ENCODE measurements at places on chromosomes 2 and 18.

- DNase-seq = no peak
Measured at GRCh38 chr2:101145406-101145805, 5.8 kb downstream of the TBC1D8 start.

DNA sequence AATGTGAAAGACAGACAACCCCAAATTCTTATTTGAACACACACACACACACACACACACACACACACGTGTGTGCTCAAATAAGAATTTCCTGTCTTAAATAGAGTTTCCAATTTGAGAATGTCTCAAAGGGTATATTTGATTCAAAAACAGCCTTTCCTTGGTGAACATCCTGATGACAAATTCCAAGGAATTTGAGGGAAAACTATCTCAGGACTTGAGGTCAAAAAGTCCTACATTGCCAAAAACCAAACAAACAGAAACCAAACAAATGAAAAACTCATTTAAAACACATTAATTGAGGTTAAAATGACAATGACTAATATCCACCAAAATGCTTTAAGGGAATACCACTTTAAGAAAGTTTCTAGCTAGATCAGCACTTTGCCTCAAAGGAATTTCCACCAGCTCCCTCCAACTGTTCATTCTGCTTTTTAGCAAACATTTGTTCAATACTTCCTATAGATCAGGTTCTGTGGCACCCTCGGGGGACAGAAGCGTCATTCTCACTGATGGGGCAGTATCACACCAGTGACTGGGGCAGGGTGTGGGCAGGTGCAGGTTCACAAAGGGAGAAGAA, 232.1 kb upstream of the TRIB2 start:
- DNase-seq = no peak

GRCh38 chr18:67621049-67621713, 104.7 kb upstream of the DSEL start:
- DNase-seq = no peak

DNA sequence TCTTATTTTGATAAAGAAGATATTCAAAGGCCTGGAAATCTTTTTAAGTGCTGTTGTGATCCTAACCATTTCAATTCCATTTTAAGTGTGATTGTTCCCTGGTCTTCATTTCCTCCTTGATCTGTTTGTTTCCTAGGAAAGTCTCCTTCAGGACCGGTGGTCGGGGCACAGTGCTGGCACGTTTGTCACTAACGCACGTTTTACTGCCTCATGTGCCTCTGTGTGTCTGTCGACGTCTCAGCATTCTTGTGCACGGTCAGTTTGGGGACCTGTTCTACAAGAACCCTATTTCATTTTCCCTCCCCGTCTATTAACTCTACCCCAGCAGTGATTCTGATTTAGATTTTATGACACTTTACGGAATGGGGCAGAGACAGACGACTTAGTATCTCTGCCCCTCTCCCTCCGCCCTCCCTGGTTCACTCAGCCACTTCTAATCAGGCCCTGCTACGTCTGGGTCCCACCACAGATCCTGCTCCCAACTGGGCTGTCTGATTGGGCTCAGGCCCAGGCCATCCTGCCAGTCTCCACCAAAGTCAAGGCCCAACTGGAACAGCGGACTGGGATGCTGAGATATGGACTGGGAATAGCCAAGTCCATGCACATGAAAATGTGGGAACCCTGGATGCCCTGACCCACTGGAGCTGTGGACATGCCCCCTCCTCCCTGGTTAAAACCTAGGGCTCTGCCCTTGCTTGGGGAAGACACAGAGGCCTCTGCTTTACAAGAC, 95.6 kb downstream of the TWIST2 start:
- DNase-seq = no peak

GRCh38 chr2:229601936-229602335, 112.4 kb downstream of the DNER start:
- no peak for DNase-seq

DNA sequence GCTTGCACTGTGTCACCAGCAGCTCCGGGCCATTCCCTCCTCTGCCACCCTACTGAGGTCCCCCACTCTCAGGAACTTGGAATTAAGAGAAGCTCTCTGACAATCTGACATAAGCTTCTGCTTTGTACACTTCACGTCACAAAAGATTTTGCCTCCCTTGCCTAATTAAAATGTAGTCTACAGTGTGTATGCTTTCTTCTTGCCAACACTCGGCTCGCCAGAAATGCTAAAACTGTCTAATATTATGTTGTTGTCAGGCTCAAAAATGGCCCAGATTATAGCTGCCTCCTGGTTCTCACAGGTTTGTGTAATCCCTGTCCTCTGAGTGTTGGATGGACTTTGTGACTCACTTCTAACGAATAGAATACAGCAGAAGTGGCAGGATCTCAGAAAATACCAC, 474.7 kb downstream of the MBD2 start:
- no peak for DNase-seq

GRCh38 chr2:69988086-69988635, 26.7 kb upstream of the ASPRV1 start:
- DNase-seq = no peak

GRCh38 chr2:236702657-236703372, 133.2 kb downstream of the ACKR3 start:
- no peak for DNase-seq

DNA sequence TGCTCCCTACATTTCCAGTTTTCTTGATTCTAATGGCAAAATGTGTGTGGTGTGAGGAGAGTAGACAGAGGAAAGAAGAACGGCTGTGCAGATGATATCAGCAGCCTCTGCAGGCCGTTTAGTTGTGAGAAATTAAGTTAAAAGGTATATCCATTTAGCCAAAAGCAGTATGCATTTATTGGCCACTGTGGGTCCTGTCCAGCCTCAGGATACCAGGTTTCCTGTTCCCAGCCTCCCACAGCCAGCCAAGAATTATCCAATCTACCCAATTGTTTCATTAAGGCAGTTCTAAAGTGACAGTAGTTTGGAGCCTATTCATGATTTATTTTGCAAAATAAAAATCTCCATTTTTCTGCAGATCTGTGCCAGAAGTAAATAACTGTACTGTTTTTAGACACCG, 107.5 kb downstream of the TMEM18 start:
- DNase-seq = no peak

DNA sequence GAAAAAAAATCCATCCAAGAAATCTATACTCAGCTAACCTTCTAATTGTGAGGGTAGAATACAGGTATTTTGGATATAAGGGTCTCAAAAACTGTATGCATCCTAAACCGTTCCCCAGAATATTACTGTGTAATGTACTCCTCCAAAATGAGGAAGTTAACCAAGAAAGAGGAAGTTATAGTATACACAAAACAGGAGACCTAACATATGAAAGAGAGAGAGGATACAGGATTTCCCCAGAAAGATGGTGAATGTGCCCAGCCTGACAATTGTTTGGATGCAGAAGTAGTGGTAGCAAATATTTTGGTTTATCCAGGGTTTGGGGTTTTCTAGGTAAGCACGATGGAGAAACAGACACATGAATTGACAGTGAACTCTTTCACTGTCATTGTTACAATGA, 50.6 kb downstream of the GALNT3 start:
- DNase-seq = no peak

DNA sequence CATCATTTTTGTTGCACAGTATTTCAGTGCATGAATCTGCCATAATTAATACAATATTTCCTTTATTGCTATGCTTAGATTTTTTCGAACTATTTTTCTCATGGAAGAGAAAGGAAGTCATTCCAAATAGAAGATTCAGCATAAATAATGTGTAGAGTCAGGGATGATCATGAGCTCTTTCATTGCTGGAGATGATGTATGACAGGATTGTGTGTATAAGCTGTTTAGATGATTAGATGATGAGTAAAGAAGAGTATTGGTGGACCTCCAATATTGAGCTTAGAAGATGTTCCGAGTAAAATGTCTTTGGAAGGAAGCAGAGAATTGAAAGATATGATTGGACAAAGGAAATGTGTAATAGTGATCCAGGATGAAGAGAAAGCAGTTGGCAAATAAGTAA, 364.5 kb downstream of the PARD3B start:
- DNase-seq = no peak

- DNase-seq = no peak
Measured at GRCh38 chr2:171266102-171266501, 105.4 kb upstream of the TLK1 start.

DNA sequence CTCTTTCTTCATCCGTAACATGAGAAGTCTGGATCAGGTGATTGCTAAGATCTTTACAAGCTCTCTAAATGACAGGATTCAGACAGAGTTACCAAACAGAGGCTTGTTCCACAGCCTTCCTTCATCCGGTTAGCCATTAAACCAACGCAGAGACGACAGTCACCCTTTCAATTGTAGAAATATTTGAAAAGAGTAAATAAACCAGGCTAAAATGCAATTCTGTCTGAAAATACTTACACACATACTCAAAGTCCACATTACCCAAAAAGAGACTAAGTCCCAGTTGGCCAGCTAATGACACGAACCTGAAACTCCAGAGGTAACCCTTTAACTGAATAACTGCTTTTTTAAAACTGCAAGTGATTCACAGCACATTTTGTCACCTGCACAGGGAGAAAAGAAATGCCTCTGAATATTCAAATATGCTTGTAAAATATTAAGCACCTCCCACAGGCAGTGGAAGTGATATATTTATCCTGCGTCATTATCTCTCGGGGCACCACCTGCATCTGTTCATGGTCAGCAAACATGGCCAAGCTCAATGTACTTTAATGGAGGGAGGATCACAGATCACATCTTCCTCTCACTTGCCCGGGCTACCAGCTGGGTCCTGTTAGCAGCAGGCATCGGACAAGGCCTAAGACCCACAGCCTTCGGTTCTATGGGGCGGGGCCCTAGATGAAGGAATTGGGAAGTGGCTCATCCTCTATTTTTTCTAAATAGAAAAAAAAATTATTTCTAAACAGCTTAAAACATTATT, 38.8 kb upstream of the DNER start:
- no peak for DNase-seq

DNA sequence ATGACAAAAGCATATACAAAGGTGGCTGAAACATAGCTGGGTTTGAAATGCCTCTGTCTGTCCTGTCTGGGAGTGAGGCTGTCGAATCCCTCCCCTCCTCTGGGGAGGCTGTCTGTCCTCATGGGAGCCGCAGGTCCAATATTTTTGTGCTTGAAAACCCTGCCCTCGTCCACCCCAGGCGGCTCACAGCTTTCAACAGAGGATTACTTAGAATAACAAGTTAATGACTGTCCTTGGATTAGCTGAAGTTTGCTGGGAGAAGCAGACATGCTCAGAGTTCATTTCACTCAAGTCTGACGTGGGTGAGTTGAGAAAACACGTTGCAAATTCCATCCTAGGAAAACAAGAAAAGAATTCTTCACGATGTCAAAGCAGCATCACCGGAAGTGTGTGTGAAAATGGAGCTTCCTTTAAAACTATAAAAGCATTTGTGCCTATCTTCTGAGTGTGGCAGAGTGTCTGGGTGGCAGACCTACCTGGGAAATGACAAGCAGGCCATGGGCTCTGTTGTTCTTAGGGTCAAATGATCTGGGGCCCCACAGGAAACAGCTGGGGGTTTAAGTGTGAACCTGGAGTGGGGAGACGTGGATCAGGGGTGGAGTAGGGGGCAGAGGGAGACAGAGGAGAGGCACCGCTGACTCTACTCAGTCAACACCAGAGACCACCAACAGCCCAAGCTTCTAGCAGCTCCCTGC, 77.1 kb downstream of the DDX1 start:
- peak; percentile 60 for DNase-seq

- no peak for DNase-seq
Measured at GRCh38 chr2:148971547-148971946, 67.0 kb upstream of the LYPD6B start.

DNA sequence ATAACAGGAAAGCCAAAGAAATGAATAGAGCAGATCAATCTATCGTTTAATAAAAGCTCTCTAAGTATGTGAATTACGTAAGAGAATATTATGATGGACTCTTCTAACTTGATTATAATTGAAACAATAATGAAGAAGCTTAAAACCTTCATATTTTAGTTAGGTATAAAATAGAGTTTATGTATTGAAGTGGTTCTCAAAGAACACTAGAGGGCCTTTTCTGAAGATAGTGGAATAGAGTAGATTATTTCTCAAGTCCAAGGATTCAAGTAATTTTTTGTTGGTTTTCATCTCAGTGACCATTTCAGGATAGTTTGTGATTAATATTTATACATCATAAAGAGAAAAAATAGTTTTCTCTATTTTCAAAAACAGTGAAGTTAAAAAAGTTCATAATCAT, 97.7 kb downstream of the NBEAL1 start:
- no peak for DNase-seq

DNA sequence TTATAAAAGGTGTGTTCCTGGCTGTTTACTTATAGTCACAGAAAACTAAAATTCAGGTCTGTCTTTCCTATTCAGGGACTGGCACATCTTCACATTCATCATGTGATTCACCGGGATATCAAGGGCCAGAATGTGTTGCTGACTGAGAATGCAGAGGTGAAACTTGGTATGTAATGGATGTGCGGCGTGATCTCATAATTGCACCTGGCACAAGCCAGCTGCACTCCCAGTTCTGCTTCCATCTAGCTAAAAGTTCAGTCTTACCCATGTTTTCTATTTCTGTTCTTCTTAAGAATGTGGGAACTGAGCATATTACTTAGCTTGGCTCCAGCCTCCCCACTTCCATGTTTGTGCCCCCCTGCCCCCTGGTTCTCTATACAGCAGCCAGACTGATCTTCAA, 131.9 kb downstream of the MAP4K4 start:
- DNase-seq = no peak

DNA sequence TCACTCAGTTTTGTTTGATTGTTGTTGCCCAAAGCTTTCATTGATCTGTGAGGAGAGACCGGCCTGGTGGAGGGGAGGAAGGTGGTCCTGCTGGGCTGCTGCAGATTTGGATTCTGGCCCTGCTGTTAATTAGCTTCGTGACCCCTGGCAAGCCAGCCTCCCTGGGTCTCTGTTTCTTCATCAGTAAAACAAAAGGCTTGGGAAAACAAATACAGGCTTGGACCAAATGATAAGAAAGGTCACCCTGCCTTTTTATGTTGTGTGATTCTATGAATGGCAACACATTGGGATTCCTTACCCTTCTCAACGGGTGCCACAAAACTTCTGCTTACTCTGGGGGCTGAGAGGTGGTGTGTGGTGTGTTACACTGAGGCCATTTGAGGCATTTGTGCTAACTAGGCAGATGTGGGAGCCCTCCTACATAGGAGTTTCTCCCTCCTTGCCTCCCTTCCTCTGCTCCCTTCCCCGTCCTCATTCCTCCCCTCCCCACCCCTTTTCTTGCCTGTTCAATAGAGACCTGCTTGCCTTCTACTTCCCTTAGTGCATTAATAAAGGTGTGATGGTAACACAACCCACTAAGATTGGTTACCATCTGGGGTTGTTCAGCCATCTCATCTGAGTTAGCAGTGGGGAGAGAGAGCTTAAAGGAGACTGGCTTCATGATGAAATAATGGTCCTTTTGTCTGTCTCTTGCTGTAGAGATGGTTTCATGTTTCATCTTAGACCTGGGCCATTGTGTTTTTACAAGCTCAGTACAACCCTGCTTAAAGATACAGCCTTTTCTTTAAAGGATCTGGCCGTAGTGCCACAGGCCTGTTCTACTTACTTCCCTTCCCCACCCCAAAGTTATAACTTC, 96.2 kb downstream of the TANC1 start:
- DNase-seq = no peak
